ENCODE measurements at places on chromosomes 7 and 10.

- no peak for DNase-seq
Measured at GRCh38 chr10:16314259-16314658, 122.6 kb upstream of the PTER start.

- no peak for DNase-seq
Measured at GRCh38 chr10:42738679-42739078, 43.9 kb upstream of the BMS1 start.

DNA sequence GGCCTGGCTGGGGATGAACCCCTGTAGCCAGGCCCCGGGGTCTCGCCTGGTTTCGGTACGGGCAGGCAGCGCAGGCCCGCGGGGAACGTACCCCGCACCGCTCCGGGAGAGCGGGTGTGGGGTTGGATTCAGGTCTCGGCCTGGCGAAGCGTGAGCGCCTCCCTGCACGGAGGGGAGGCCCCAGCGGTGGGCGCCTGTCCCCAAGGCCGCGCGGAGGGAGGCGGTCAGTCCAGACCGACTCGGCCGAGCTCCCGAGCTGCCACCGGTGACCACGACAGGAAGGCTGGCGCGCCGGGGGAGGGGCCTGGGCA is 378 bp upstream of the INPP5F start:
- DNase-seq, result no peak

- DNase-seq, result no peak
Measured at GRCh38 chr7:151320263-151320845, 21.3 kb upstream of the NUB1 start.

DNA sequence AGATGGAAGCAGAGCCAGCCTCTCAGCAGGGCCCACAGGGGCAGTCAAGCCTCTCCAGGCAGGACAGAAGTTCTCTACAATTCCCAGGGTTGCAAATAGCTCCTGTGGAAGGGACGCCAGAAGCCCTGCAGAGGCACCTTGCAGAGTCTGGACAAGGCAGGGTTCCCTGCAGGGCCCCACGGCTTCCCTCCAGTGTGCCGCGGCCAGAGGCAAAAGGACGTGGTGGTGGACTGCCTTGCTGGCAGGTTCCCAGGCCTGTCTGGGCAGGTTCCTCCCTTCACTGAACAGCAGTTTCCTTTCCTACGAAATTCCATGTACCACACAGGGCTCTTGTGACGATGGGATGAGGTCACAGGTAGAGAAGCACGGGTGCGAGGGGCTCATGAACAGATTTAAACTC is 25.1 kb downstream of the UPP1 start:
- DNase-seq, result no peak

DNA sequence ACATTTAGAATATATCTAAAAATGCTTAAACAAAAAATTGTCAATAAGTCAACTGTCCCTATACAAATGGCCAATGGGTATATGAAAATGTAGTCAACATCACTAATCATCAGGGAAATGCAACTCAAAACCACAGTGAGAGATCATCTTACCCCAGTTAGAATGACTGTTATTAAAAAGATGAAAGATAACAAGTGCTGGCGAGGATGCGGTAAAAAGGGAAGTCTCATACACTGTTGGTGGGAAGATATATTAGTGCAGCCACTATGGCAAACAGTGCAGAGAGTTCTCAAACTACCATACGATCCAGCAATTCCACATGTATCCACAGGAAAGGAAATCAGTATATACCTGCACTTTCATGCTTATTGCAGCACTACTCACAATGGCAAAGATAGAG is 48.6 kb upstream of the APBB1IP start:
- no peak for DNase-seq

DNA sequence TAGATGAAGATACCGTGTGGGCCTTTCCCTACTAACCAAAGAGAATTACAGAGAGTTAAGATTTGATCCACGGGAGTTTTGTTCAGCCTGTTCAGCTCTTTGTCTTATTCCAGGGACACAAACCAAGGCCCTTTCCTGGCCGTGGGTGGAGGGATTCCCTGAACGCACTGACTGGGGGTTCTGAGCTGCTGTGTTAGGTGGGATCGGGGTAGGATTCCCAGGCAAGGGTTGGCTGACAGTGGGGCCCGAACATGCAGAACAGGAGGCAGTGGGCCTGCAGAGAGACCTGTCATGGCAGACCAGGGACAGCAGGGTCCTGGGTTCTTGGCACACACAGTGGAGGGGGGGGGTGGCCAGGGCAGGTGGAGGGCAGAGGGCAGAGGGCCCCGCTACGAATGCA is 89.5 kb upstream of the MKI67 start:
- no peak for DNase-seq

DNA sequence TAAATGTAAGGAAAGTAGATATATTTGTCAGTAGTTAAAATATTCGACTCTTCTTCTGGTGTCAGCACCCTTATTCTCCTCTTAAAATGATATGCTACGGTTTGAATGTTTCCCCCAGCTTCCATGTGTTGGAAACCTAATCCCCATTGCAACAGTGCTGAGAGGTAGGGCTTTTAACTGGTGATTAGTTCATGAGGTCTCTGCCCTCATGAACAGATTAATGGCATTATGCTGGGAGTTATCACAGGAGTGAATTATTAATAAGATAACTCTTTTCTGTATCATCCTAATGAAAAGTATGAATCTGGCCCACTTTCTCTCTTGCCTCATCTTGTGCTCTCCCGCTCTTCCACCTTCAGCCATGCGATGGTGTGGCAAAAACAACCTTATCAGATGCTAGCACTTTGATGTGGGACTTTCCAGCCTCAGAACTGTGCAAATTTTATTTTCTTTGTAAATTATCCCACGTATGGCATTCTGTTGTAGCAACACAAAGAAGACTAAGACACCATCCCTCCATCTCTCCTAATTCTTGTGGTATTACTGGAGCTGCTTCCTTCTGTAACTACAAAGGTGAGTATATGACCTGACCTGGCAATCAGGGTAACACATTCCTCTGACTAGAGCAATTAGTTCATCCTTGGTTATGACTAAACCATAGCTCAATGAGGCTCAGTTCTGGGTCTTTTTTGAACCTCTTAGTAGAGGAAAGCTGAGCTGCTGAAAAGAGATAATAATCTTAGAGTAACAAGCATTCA is 171.1 kb upstream of the TMEM196 start:
- DNase-seq, result no peak

DNA sequence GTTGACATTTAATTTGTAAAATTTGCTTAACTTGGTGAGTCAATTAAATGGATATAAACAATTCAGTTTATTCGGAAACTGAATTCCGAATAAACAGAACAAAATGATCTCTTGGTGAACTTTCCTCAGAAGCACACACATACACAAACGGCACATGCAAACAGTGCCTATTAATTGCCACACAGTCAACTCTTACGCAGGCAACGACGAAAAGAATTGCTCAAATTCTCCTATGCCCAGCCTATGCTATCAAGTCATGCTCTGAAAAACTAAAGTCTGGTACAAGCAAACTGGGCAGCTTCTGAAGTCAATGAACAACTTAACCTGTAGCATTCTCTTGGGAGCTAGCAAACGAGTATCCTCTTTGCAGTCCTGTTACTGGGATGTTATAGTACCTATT is 38.8 kb upstream of the ASL start:
- no peak for DNase-seq

DNA sequence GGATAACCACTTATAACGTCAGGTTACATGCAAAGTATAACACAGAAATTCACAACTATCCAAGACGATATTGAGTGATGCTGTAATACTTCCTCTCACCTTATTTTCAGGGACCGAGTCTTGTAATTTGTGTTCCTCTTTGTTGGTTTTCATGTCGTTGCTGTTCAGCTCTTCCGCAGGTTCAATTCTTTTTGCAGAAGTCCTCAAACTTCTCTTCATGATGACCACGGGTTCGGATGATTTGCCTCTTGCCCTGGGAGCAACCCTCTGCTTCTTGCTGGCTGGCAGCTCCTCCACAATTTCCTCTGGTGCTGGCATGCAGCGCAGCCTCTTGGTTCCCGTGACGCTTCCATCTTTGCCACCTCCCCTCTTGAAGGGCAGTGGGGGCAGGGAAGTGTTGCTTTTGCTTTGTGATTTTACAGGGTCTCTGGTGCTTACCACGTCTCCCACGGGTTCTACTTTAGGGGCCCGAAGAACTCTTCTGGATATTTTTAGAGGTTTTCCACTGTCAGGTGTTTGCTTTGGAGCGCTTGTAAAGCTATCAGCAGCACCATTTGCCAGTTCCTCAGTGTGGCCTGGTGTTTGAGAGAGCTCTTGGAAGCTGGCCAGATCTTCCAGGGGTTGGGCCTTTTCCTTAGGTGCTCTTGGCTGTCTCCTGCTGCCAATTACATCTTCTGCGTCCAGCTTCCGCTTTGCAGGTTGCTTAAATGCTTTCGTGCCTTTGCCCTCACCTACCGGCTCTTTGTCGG is 23.6 kb downstream of the MKI67 start:
- DNase-seq, result no peak

- DNase-seq, result no peak
Measured at GRCh38 chr10:97371696-97372095, 29.4 kb downstream of the RRP12 start.

- no peak for DNase-seq
Measured at GRCh38 chr10:46541735-46542566, 14.5 kb downstream of the GPRIN2 start.

GRCh38 chr10:92845921-92846320 is 2.4 kb upstream of the EXOC6 start:
- DNase-seq, result no peak

GRCh38 chr7:47405921-47406800 is 175.8 kb downstream of the TNS3 start:
- DNase-seq, result peak; percentile 77

All from NCI-H2029 treated with DMSO at 0.1 percent for 48 hours (cell line).